NCI-H1105 treated with DMSO at 0.1 percent for 48 hours (cell line): ENCODE measurements at places on chromosomes 6 and 20.

DNA sequence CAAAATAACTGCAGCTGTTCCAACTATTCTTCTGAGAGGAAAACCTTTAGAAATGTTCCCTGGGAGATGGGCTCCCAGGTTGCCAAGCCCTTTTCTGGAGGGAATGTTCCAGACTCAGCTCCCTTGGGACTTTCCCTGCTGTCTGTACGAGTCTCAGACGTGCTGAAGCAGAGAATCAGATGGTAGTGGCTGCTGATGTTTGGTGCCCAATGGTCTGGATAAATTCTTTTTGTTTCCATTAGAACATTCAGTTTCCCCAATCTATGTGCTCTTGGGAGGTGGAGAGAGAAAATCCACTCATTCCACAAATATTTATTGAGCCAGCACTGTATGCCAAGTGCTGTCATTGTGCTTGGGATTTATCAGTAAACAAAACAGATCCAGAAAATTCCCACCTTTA is 40.0 kb downstream of the SNHG17 start:
- DNase-seq, result no peak

DNA sequence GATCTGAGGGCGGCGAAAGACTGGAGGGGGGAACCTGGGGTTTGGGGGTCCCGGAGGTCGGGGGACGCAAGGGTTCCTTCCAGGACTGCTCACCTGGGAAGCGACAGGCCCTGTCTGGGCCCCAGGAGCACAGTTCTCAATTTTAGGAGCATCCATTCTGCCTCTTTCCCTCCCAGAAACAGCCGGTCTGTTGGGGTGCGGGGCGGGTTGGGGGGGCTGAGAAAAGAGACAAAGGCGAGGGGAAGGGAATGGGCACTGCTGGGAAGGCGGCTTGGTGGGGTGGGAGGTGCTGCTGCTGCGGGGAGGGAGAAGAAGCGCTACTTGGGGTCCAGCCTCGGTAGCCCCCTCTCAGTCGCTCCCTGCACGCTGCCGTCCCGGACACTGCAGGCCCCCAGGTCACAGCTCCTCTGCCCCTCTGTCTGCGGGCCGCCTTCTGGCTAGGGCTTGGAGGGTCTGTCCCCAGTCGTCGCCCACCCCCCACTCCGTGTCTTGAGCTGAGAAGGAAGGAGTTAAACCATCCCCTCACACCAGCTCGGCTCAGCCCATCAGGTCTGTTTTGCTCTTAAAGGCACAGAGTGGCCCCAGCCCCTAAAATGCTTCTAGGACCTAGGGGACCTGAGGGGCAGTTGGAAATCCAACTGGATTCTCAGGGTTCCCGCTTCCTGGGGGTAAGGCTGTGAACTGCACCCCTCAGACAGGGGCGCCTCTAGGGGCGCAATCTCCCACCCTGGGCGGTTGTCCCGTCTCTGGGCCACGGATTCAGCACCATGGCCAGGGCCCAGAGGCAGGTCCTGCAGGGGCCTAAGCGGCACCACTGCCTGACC is 690 bp downstream of the GDAP1L1 start:
- DNase-seq, result no peak

DNA sequence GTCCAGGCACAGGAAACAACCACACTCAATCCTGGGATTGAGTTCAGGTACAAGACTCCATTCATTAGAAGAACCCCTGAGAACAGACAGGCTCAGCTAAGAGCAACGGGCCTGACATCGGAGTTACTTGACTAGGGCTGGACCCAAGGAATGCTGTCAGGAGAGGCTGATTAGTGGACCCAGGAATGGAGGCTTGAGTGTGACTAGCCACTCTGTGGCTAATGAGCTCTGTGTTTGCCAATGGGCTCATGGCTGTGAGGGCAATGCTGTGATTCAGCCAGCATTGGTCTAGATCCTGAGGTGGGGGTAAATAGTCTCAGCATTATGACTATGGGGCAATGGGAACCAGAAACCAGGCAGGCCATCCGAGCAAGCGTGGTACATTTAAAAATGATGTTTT is 71.8 kb downstream of the RIOK1 start:
- no peak for DNase-seq

DNA sequence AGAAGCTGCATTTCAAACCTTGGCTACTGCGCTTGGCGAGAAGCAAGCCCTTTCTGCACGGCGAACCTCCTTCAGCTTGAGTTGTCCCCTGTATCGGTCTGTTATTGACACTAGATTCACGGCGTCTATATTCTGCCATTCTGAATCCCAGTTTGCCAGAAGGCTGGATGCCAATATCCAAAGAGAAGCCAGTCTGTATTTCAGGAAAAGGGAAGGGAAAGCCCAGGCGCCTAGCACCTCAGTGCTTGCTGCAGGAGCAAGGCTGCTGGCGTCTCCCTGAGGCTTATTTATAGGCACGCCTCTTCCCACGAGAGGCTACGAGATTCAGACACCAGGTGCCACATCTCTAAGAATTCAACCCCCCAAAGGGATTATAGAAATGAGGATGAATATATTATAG is 89.6 kb upstream of the CDH4 start:
- DNase-seq, result peak; percentile 50

DNA sequence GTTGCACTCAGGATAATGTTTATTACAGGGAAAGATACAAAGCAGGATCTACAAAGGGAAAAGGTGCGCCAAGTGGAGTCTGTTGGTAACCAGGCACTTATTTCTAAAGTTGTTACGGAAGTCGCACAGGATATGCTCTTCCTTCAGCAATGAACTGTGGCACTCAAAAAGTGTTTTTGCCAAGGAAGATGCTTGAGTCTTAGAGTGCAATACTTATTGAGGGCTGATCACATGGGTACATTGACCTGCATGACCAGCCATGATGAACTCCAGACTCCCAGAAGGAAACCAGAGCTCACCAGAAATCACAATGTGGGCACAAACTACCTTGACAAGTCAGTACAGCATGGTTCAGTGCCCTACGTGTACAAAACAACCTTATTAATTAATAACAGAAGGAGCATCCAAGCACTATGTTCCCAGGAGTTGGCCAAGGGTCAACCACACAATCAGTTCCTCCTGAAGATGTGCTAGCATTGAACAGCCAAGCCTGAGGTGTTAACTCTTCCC is 270.7 kb upstream of the TFAP2D start:
- no peak for DNase-seq

DNA sequence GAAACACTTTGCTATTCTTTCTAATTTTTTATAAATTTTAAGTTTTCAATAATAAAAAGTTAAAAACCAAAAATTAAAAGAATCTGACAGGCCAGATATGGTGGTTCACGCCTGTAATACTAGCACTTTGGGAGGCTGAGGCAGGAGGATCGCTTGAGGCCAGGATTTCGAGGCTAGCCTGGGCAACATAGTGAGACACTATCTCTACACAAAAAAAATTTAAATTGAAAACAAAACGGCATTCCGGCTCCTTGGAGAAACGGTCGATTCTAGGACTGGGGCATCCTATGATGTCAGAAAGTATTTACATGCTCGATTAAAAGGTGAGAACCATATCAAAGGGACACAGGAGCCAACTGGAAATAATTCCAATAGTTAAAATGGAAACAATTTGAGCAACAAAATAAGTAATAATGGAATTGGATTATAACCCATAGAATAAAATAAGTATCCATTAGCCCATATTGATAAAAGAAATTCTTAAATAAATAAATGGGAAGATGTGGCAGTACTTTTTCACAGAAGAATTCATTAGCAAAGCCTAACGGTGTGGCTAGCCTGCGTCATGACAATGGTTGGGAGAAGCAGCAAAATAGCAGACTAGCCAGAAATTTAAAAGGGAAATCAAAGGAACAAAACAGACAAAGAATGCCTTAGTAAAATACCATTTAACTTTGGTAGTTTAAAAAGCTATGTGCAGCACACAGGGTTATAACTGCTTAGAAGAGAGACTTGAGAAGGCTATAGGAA is 21.3 kb downstream of the HLA-E start:
- DNase-seq, result no peak
